ENCODE measurements at places on chromosomes 11 and 22.

DNA sequence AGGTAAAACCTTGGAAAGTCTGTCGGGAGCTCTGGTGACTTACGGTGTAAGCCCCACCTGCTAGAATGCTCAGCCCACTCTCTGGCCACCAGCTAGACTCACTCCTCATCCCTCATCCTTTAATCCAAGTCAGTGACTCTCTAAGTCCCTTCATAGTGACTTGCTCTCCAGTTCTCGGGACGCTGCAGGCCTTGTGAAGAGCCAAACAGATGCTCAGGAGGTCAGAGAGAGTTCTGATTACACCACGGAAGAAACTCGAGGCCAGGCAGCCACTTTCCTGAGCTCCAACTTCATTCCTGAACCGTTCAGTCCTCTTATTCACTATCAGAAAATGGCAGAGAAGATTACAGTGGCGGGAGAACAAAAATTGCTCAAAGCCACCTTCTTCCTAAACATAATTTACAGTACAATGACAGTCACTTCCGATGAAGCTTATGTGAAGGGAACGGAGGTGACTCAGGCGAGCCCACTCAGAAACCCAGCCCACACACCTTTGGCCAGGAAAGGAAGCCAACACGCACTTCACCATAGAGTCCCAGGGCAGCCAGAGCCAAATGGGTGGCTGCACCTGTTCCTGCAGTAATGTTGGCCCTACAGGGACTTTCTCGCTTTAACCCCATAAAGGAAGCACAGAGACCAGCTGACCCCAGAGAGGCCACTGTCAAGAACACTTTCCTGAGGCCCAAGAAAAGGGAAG is 100.4 kb downstream of the GALNT18 start:
- no peak for DNase-seq

- no peak for DNase-seq
Measured at GRCh38 chr11:16993495-16993894, 20.7 kb downstream of the PLEKHA7 start.

DNA sequence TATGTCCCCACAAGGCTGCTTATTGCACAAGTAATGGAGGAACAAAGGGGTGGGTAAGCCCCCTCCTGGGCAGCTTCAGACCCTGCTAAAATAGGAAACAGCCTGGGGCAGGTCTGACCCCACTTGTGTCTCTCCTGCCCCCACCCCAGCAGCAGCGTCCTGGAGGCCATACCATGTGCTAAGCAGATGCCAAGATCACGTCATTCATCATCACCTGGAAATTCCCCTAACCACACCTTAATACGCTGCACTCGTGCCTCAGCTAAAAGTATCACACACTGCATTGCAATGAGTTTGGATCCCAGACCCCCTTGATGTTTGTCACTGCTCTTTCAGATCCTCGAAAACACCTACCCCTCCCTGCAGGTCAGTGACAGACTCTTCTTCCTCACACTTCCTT is 27.8 kb upstream of the GGTLC2 start:
- peak; percentile 3 for DNase-seq

DNA sequence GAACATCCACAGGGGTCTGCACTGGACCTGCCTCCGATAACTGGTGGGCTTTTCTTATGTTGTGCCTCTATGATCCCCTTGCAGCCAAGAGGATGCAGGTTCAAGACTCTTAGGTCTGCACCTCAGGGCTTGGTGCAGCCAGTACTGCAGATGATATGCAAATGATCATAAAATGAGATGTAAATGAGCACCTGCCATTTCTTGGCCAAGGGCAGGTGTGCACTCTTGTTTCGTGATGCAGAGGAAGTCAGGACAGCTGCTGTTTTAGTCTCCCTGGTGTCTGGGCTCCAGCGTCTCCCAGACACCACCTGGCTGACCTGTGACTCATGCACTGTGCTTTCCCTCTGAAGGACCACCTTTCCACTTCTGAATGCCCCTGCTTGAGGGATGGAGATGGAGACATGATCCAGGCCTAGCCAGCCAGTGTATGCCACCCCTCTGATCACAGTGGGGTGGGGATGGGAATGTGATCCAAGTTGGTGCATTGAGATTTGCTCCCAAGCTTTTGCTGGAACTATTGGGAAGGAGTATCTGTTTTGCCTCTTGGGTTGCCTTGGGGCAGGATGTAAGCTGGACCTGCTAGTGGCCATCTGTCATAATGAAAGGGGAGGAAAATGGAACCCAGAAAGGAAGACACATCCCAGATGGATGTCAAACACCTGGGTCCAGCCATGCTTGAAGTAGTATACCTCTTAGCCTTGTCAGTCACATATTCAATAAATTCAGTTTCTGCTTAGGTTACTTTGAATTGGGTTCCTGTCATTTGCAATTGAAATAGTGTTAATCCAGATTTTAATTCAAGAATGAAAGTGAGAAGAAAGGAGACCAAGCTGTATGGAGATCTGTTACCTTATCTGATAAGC is 3.3 kb upstream of the KCNJ11 start:
- no peak for DNase-seq

GRCh38 chr11:64799623-64800302 is 3.3 kb downstream of the MAP4K2 start:
- no peak for DNase-seq

GRCh38 chr22:22094921-22095320 is 112.3 kb upstream of the TOP3B start:
- DNase-seq, result no peak

GRCh38 chr11:128116447-128116846 is 470.9 kb downstream of the ETS1 start:
- no peak for DNase-seq

DNA sequence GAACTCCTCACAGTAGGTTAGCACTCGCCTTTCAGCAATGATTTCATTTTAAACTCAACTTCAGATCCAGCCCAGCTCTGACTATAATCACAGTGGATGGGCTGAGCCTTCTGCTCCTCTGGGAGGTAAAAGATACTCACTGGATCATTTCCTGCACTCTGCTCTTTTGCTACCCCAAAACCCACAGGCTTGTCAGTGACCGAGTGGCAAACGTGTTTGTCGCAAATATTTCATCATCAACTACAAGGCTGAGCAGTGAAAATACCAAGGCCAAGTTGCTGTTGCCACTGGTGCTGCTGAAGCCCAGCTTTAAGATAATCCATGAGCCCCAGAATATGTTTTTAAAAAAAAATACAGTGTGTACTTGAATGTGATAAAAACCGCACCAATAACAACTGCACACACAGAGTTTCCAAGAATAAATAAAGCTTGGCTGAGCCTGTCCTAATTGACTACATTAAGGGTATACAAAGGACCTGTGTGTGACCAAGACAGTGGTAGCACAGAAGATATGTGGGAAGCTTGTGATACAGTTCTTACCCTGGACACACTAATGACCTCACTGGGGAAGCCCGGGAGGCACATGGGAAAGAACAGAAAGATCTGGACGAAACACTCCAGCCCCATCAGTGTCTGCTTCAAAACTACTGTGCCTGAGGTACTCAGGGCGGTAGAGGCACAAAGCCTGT is 41.3 kb downstream of the ABTB2 start:
- DNase-seq, result no peak

DNA sequence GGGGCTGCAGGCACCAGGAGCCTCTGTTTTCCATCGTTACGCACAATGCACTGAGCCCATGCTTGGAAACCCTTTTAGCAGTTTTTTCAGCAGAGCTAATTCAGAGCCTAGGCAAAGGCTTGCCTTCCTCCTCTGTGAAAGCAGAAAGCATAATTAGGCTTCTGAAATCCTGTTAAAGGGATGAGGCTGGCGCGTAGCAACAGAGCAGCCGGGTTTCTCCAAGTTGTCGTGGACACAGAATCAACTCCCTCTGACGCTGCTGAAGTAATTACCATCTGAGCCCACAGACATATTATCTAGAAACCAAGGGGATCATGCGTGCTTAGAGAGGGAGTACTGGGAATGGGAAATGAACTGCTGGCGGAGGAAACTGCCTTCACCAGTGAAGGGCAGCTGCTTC is 85.4 kb downstream of the MYO18B start:
- no peak for DNase-seq

GRCh38 chr11:112367895-112368294 is 107.2 kb upstream of the PLET1 start:
- DNase-seq, result no peak

- no peak for DNase-seq
Measured at GRCh38 chr11:116576526-116576925, 196.3 kb downstream of the BUD13 start.

DNA sequence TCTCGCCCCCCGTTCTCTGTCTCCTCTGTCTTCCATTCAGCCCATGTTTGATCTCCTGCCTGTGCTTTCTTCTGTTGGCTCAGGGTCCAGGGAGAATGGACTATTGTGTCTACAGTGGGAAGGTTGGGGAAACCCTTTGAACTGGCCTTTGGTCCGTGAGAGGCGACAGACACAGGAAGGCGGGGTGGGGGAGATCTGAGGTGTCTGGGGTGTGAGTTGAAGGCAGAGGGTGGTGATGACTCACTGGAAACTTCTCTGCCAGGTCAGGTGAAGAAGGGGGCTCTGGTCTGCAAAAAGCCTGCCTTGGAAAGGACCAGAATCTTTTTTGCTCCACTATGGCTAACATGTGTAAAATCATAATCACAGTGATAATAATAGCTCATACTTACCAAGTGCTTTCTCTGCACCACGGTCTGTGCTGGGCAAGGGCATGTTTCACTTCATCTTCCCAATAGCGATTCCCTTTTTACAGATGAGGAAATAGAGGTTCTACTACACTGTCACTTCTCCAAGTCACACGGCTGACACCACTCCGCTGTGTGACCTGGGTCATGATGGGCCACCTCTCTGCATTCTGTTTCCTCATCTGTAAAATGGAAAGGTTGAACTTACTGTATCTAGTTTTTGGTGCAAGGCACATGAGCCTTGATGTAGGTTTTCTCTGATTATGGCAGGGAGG is 99.8 kb upstream of the ALX4 start:
- no peak for DNase-seq

GRCh38 chr11:37963440-37963839 is 1365.4 kb upstream of the RAG2 start:
- no peak for DNase-seq

DNA sequence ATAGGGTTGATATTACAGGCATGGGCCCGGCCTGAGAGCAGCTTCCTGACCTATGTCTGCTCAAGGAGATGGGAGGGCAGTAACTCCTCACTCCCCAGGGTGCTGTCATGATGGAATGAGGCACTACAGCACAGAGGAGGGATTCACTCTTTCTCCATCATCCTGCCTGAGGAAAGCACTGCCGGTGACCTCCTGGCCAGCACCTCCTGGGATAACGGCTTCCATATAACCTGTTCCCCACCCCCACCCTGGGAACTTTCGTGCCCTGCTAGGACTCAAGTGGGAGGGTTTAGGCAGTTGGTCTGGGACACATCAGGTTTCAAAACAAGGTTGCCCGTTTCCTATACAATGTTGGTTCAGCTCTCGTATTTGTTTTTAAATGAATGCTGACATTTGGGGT is 42.7 kb upstream of the MN1 start:
- no peak for DNase-seq

GRCh38 chr22:42294034-42294985 is 23.9 kb upstream of the TCF20 start:
- peak; percentile 42 for DNase-seq

- DNase-seq, result no peak
Measured at GRCh38 chr11:37525336-37525735, 927.3 kb upstream of the RAG2 start.

DNA sequence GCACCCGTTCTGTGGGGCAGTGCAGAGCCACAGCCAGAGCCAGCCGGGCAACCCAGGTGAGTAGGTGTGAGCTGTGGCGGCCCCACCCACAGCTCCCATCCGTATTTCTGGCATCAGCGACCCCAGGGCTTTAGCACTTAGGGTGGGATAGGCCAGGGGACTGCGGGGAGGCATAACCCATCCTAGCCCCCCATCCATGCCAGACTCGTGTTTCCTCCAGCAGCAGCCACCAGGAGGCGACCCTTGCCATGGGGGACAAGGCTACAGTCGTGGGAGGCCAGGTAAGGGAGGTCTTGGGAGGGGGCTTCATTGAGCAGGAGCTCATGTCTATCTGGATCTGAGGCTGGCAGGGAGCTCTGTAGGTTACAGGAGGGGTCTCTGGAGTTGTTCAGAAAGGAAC is 873 bp downstream of the OTOG start:
- DNase-seq, result no peak

- no peak for DNase-seq
Measured at GRCh38 chr11:126997196-126997595, 3.4 kb downstream of the KIRREL3 start.

DNA sequence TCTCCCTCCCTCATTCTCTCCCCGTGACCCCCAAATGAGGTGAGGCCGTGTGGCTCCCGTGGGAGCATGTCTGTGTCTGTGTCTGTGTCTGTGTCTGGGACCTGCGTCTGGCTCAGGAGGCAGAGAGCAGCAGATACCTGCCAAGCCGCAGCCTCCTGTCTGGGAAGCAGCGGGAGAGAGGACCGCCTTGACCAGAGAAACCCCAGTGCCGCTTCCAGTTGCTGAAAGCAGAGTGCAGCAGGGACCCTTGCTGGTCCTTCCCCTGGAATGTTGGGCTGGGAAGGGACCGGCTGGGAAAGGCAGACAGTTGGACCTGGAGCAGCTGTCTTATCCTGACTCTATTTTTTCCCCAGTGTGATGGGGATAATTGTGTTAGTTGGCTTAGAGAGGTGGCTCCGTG is 525 bp downstream of the CSDC2 start:
- DNase-seq, result no peak

Measured in CD4-positive, alpha-beta T cell treated with Interleukin-12 subunit alpha and Interleukin-12 subunit beta, for 1 hour (primary cell).